CD14-positive monocyte (primary cell): ENCODE measurements at places on chromosomes 2 and 18. TPM values are rescaled to one million over a fixed set of nuclear protein-coding genes. Genes with fewer than 3 reads are reported as not detected.

Gene PCARE
- polyA plus RNA-seq: not detected

DNA sequence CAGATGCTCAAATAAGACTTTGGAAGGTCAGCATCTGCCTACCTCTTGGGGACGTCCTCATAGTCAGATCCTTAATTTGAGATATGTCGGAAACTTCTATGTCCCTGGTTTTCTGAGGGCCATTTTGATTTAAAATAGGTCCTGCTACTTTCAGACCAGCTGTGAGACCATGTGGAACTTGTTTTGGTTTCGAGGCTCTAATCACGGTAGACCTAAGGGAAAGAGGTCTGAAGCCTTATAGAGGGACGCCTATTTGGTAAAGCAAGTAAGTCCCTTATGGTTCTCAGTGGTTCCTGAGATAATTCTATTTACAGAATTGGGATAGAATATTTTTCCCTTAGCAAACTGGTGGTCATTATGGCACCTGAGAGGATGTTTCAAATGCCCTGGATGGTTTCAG is 75.1 kb downstream of the RFTN2 start:
- no peak for DNase-seq

DNA sequence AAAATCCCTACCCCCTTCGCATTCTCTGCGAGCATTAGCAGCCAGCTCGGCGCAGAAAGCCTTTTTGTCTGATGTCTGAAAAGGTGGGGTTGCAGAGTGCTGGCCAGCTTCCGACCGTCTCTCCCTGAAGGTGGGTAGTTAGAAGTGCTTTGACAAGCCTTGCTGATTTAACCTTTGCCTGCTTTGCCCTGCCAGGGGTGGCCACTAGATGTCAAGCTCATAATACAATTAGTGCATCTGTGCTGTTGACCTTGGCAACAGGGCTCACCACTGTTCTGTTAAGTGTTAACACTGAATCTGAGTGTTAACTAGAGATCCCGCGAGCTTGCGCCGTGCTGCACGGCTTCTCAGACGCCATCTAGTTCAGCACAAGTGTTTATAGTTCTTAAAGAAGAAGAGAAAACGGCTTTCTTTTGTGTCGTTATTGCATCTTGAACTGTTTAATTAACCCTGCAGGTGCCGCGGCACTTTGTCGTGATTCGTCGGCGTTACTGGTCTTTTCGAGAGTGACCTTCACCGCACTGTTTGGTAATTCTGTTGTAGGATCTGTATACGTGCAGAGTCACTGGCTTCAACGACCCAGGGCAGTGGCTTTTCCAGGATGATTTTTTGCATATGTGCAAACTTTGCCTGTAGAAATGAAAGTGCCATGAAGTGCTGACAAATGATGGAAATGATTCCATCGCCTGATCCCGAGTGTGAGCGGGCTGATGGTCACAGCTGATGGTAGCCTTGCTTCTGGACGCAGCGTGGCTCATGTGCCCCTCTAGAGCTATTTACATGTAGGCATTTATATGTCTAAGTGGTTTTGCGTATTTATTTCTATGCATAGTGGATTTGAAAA is 5.5 kb downstream of the SALL3 start:
- DNase-seq: peak; percentile 5

DNA sequence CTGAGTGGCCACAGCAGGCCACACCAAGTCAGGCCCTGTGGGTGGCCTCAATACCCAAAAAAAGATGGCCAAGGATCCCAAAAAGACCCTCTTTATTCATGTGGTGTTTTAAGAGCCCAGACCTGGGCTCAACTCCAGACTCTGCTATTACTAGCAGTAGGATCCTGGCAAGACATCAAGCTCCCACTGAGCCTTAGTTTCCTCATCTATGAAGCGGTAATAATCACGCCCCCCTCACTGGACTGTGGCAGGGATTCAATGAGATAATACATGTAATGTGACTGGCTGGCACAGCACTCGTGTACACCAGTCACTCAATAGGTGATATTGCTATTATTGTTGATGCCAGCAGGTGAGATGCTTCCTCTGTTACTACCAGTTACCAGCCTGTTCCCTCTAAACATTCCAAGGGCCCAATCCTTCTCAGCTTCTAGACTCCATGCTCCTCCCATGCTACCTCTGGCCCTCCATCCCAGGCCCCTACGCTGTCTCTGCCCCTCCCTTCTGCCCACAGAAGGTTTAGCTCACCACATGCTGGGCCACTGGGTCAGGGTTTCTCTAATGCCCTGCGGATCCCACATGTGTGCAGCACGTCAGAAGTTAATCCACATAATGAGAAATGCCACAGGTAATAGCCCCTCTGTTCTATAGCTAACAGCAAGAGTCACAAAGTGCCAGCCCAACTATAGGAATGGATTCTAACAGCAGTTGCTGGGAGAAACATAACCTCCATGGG is 51.2 kb downstream of the SLC4A5 start:
- no peak for DNase-seq

DNA sequence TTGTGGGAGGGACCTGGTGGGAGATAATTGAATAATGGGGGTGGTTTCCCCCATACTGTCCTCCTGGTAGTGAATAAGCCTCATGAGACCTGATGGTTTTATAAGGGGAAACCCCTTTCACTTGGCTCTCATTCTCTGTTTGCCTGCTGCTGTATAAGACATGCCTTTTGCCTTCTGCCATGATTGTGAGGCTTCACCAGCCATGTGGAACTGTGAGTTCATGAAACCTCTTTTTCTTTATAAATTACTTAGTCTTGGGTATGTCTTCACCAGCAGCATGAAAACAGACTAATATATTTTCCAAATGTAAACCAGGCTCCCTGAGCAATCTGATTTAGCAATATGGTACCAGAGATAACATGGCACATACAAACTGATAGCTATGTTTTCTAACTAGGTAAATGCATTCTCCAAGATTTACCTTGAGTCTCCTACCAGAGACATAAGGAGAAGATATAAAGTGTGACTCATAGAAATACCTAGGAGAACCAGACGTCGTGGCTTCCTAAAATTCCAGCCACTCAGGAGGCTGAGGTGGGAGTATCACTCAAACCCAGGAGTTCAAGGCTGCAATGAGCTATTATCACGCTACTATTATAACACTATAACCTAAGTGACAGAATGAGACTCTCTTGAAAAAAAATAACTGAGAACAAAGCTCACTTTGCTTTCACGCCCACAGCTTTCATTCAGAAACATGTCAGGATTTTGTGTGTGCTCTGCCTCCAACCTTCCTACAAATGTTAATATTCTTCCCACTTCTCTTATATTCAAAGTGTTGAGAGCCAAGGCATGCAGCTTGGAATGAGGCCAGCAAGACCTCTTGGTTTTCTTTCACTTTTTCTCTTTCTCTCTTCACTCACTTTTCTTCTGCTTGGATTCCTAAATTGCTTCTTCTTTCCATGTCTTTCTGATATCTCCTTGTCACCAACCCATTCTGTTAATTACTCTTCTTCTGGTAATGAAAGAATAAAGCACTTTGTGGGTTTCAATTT is 263.9 kb upstream of the UBE2E3 start:
- no peak for DNase-seq

GRCh38 chr2:219851169-219851568 is 223.7 kb downstream of the SLC4A3 start:
- no peak for DNase-seq

DNA sequence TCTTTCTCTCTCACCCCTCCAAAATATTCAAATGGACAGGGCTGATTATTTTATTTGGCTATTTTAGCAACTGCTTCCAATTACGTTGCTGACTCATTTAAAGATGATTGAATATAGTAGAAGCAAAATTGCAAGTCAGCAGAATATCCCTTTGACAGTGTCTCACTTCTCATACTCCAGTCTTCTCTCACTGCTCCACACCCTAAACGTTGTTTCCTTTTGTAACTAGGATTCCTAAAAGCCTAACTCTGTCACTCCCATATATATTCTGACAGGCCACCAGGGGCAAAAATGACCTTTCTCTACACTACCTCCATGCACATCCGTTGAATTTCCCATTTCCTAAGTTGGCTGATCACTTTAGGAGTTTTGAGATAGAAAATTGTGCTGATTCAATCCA is 351.1 kb downstream of the RND3 start:
- DNase-seq: no peak
